ENCODE measurements at places on chromosomes 3 and 15.

DNA sequence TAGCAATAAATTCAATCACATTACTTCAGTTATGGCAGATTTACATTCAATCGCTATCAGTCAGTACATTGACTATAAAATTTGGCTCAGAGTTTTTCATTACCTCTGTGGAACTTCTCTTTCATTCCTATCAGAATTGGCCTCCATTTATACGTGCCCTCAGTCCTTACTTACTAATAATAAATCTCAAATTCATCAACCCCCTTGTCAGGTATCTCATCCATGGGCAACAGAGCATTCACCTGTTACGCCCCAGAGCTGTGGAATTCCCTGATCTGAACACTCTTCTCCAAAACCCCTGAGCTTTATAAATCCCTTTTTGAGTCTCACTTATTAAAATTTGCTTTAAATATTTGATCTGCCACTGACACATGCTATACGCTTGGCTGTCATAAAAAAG is 492.9 kb downstream of the GBE1 start:
- DNase-seq: no peak

DNA sequence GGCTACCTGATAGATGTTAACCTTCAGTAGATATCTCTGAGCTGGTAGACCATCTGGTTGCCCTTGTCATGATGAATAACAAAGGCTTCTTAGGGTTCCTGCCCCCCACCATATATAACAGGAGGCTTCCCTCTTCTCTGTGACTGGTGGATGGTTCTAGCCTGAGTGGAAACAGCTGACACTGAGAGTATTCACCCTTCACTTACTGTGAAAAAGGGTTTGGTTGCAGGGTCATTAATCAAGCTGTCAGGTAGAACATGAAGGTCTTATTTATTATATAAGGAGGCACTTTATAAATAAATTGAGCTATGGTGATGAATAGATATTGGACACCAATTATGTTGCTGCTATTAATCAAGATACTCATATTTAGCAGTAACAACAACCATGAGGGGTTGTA is 58.6 kb downstream of the CACNA2D3 start:
- no peak for DNase-seq

GRCh38 chr3:53258600-53259426 is 3.0 kb upstream of the TKT start:
- DNase-seq: no peak

GRCh38 chr3:32620611-32621310 is 50.1 kb upstream of the DYNC1LI1 start:
- no peak for DNase-seq

- peak; percentile 80 for DNase-seq
Measured at GRCh38 chr15:65304381-65305149, at the start of gene RNU5B-1. Gene RNU5B-1, plus strand, starts transcription at chr15:65304677.

GRCh38 chr3:171231361-171231760 is 204.8 kb upstream of the SLC2A2 start:
- no peak for DNase-seq

GRCh38 chr3:143502081-143502480 is 346.2 kb downstream of the SLC9A9 start:
- DNase-seq: no peak

DNA sequence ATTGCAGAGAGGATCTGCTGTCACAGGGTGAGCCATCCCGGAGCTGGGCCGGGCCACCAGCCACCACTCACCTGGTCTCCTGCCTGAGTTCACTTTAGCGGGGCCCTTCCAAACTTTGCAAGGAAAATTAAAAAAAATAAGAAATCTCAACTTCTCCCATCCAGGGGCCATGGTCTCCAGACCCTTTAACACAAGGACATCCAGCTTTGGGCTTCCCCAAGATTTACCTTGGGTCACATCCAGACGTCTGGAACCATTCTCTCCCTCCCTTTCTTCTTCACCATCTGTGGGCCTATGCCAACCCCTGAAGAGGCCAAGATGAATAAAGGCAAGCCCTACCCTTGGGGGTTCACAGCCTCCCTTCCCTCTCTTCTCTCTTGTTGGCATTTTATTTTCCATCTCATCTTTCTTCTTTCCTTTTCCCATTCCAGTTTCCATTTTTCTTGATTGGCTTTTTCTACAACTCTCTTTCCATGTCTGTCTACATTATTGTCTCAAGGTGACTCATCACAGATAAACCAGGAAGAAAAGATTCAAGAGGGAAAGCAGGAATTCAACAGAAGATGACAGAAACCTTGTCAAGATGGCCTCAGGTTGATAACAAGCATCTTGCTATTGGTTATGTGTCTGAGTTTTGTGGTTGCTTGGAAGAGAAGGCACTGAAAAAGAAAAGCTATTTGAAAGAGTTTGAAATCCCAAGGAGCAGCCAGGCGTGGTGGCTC is 49.5 kb downstream of the ITGA11 start:
- no peak for DNase-seq

DNA sequence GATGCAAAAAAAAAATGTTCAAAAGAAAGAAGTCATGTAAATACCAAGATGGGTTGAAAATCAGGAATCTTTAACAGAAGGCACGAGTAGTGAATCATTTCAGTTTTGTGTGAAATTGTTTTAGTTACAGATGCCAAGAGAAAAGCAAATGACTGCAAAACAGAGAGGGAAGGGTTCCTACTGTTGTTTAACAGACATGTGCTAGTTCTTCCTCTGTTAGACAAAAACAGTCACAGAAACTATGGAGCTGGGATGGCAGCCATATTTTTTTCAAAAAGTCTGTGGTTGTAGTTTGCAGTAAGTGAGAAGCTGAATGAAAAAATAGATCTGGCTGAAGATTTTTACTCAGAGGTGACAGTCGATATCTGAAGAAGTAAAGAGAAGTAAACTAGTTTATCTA is 511.9 kb downstream of the ZIC1 start:
- DNase-seq: no peak

GRCh38 chr15:48089702-48090101 is 31.1 kb upstream of the SLC24A5 start:
- no peak for DNase-seq

- DNase-seq: peak; percentile 19
Measured at GRCh38 chr3:102006812-102007485, 157.6 kb downstream of the NFKBIZ start.

DNA sequence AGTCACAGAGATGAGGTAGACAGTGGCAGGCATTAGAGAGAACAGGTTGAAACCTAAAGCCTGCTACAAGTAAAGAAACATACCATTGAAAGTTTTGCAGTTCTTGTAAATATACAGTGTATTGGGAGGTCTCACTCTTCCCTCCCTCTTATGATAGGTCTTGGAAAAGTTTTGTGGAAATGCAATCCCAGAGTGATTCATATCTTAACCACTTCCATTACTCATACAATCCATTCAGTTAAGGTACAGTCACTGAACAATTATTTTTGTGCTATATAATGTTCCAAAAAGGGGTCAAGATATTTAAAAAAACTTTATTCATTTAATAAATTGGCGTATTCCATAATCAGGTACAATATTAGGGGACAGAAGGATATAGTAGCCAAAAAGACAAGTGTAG is 737.7 kb upstream of the ALCAM start:
- no peak for DNase-seq

DNA sequence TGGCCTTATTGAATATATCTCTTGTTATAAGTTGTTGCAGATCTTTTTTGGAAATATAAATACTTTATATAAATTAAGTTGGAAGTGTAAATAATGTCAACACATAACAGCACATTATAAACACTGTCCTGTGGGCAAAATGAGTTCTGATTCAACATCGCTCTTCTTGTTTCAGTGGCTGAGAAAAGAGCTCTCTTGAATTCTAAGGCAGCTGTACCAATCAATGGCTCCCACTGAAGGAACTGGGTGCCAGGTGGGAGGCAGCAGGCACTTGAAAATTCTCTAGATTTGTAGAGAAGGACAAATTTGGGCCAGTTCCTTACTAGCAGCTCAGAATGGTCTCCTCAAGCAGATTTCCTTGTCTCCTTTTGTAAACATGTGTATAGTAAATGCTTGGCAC is 45.6 kb downstream of the CHST2 start:
- no peak for DNase-seq

GRCh38 chr3:5292512-5292911 is 105.0 kb downstream of the EDEM1 start:
- DNase-seq: no peak

- no peak for DNase-seq
Measured at GRCh38 chr15:89908226-89908625, 4.5 kb downstream of the ARPIN start.

DNA sequence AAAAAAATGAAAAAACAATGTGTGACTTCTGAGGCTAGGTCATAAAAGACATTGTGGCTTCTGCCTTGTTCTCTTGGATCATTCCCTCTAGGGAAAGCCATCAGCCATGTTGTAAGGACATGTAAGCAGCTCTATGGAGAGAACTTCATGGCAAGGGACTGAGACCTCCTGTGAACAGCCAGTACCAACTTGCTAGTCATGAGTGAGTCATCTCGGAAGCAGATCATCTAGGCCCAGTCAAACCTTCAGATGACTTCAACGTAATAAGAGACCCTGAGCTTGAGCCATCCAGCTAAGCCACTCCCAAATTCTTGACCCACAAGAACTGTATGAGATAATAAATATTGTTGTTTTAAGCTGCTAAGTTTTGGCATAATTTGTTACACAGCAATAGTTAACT is 4.9 kb downstream of the MON1A start:
- no peak for DNase-seq

- no peak for DNase-seq
Measured at GRCh38 chr3:136270179-136270578, 20.0 kb downstream of the PCCB start.

- DNase-seq: no peak
Measured at GRCh38 chr3:34568766-34569165, 770.3 kb downstream of the PDCD6IP start.

- DNase-seq: no peak
Measured at GRCh38 chr15:92005154-92005553, 151.6 kb downstream of the SLCO3A1 start.

DNA sequence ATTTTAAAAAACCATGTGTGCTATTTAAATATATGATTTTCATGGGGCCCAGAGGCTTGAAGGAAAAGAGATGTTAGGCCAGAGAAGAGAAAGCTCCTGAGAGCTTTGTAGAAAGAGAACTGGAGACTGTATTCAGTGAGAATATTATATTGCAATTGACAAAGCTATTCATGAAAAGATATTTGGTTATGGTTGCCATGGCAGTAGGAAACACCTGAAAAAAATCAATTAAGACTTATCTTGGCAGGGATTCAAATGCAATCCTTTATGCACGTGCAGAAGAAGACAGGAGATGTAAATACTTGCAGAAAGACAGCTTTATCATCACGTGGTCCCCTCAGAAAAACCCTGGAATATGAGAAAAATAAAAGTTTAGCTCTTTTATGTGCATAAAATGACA is 636.0 kb upstream of the TBL1XR1 start:
- no peak for DNase-seq

DNA sequence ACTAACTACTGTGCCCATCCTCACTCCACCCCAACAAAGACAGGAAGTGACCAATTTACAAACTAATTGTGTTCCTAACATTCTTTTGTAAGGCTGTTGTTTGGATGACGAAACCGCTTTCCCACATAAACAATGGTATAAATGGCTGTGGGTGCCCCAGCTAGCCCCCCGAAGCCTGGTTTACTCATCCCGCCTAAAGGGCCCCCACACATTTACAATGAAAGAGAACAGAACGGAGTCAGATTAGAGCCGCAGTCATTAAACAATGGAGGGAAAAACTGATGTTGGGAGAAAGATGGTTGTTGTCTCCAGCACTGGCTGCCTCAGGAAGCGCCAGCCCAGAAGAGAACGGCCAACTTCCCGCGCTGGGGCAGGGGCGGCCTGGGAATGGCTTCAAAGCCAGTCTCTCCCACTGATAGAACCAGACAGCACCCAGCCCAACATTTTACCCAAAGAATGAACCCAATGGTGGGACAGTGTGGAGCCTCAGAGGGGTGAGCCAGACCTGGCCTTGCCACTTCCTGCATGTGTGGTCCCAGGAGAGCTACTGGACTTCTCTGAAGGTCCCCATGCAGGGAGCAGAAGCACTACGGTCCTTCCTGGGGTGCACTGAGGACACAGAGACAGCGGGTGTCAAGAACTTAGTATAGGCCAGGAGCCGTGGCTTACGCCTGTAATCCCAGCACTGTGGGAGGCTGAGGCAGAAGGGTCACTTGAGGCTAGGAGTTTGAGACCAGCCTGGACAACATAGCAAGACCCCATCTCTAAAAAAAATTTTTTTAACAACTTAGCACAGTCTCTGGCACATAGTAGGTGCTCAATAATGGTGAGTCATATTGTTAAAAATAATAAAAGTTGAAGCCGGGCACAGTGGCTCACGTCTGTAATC is 75.8 kb upstream of the GATA2 start:
- DNase-seq: no peak

- DNase-seq: no peak
Measured at GRCh38 chr3:140223631-140224030, 288.6 kb downstream of the CLSTN2 start.

- no peak for DNase-seq
Measured at GRCh38 chr15:50259276-50259675, 6.2 kb downstream of the HDC start.

- no peak for DNase-seq
Measured at GRCh38 chr3:149494759-149495580, 20.5 kb downstream of the TM4SF4 start.

GRCh38 chr15:27592036-27592760 is 506.9 kb downstream of the OCA2 start:
- DNase-seq: no peak

DNA sequence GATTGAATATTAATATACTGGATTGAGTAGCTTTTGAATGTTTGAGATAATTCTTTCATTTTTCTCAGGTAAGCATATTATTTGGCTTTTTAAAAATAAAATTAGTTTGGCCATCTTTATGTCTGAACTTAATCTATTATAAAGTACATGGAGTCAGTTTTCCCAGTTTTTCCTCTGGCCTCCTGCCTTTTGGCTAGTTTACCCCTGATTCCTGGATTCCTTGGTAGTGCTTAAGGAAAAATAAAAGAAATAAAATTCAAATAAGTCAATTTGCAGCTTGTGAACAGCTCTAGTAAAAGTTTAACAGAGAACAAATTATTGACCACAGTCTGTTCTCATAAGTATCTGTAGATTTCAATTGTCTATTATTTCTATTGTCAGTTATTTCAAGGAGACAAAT is 89.4 kb downstream of the COL6A6 start:
- no peak for DNase-seq

DNA sequence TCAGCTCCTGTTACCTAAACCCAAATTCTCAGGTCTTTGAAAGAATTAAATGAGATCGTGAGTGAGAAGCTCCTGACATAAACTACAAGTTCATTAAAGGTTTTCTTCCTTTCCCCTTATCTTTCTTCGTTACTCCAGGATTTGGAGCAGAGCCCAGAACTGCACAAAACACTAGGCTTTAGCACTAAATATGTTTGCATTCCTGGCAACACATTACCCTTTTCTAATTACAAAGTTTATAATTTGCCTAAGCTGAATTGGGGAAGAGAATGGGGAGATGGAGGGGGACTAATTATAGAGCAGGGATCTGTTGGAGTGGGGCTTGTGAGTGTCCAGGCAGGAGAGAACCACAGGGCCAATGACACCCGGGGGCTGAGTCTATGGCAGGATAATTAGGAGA is 109.7 kb downstream of the SV2B start:
- DNase-seq: no peak

- no peak for DNase-seq
Measured at GRCh38 chr15:85568261-85568808, 187.9 kb downstream of the AKAP13 start.
